Tongue (tissue), 3 donors: ENCODE measurements at places on chromosomes 13 and 19. TPM values are rescaled to one million over a fixed set of nuclear protein-coding genes. Genes with fewer than 3 reads are reported as not detected.

- peak; percentile 85 for DNase-seq
Observed at GRCh38 chr13:29441306-29441705, 154.2 kb downstream of the SLC7A1 start.

GRCh38 chr13:28559636-28560259, 64.8 kb upstream of the FLT1 start:
- no peak for DNase-seq

DNA sequence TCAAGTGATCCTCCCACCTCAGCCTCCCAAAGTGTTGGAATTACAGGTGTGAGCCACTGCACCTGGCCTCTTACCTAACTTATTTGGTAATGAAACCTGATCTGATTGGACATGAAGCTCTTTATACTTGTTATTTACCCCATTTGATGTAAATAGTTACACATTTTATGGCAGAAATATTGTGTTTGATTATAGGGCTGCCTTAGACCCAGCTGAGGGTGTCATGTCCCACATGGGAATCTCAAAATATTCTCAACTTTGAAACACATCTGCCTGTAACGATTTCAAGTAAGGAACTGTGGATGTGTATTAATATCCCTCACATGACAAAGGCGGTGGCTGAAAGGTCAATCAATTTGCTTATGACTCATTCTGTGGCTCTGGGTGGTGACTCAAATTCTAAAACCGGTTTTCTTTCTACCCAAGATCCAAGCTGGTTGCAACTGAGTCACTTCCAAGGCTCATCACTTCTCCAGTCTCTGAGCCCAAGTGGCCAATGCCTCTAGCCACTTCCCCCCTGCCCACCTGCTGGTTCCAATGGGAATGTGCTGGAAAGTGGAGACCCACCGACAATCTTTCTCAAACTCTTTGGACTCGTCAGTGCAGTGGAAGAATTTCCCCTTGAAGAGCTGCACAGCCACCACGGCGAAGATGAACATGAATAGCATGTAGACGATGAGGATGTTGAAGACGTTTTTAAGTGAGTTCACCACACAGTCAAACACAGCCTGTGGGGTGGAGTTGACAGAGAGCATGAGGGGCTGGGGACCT, 110.9 kb downstream of the IER2 start:
- DNase-seq = no peak

GRCh38 chr19:50461066-50461875, 15.0 kb upstream of the EMC10 start:
- peak; percentile 75 for DNase-seq

GRCh38 chr13:24723206-24723605, 40.8 kb upstream of the RNF17 start:
- DNase-seq = no peak

- DNase-seq = no peak
Observed at GRCh38 chr13:74090397-74090796, 43.8 kb downstream of the KLF12 start.

GRCh38 chr19:54882758-54883157, 8.7 kb downstream of the FCAR start:
- no peak for DNase-seq

GRCh38 chr19:17424743-17425365, 5.0 kb downstream of the MVB12A start:
- DNase-seq = peak; percentile 59

GRCh38 chr13:42709276-42709675, 72.1 kb upstream of the FAM216B start:
- DNase-seq = no peak

DNA sequence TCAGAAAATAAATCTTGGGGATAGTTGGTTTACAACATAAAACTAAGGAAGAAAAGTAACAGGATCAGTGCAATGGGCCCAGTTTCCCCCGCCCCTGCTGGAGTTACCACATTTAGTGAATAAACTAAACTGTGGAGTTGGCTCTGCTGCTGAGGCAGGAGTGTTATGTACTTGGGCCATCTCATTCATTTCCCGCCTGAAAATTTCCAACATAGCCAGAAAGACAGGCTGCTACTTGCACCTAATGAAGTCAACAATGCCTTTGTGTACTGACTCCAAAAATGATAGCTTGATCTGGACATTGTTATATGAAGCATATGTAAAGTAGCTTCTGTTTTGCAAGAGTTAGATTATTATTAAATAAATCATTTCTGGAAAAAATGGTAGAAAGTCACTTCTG, 7.9 kb upstream of the RNASEH2B start:
- no peak for DNase-seq

DNA sequence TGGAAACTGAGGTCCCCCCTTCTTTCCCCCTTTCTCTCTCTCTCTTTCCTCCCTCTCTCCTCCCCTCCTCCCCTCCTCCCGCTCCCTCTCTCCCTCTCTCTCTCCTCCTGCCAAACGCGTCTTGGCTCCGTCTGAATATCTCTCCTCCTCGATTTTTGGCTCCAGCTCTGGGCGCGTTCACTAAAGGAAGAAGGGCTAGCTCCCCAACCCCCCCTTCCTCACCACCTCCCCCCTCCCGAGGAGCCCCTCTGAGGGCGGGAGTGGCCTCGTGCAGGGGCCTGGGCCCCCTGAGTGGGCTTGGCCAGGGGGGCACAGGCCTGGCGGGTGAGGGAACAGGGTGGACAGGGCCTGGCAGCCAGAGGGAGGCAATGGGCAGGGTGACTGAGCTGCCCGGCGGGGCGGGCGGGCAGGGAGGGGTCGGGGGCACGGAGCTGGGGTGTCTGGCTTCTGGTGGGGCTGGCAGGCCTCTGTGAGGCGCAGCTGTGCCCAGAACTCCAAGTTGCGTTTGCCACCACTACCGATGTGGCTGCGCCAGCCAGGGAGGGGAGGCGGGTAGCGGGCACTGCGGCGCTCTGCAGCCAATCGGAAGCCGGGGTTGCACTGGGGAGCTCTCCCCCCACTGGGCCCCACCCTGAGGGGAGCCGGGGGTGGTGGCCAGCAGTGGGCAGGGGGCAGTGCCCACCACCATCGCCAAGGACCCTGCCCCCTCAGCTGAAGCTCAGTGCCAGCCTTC, 7.1 kb downstream of the NFIX start:
- DNase-seq = peak; percentile 97

DNA sequence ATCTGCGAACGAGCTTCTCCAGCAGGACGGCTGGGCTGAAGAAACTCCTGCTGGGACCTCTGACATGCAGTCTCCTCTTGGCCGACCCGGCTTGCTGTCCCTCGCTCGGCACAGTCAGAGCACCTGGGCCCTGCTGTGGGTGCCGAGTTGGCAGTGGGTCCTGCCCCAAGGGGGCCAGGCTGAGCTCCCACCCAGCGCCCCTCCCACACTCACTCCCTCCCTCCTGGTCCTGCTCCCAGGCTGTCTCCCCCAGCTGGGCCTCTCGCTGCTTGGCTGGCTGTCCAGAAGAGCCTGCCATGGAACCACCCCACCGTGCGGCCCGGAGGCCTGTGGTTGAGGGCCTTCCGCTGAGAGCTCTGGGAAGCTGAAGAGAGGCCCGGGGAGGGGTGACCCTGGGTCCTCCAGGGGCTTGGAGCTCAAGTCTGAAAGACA, 6.0 kb downstream of the AKT2 start:
- peak; percentile 91 for DNase-seq

DNA sequence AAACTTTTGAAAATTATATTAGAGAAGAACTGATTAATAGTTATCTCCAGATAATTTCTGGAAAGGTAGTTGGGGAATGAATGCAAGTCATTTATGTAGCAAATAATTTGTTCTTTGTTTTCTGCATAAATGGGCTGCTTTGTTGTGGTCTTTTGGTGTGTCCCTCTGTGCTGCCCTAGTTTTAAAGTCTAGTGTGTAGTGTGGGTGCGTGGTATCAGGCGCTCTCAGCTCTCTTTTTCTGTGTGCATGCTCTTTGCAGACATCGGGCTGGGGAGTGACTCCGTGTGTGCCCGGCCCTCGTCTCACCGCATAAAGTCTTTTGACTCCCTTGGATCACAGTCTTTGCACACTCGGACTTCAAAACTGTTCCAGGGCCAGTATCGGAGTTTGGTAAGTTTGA, 94.5 kb downstream of the ARHGEF7 start:
- no peak for DNase-seq

GRCh38 chr19:34489175-34489574, 7.6 kb downstream of the WTIP start:
- DNase-seq = no peak

DNA sequence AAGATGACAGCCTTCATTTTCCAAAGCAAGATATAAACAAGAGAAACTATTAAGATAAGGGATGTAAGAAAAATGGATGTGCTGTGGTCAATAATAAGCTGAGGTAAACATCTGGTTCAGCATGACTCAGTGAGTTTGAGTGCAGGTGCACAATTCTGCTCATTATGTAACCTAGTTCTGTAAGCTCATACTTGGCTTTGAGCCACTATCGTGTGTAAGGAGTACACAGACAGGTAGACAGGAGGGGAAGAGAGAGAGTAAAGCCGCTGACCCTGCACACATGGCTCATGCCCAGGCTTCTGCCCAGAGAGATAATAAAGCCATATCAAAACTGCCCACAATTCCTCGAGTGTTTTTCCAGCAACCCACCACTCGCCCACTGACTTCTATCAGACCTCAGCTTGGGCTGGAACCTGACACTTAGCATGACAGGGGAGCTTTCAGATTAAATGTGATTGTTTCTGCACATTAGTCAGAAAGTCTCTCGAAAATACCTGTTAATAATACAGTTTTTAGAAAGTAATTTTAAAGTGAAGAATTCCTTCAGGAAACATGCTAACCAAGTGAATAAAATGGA, 51.7 kb downstream of the ZNF91 start:
- peak; percentile 2 for DNase-seq

- DNase-seq = no peak
Observed at GRCh38 chr13:61884830-61885229, 469.2 kb upstream of the PCDH20 start.

DNA sequence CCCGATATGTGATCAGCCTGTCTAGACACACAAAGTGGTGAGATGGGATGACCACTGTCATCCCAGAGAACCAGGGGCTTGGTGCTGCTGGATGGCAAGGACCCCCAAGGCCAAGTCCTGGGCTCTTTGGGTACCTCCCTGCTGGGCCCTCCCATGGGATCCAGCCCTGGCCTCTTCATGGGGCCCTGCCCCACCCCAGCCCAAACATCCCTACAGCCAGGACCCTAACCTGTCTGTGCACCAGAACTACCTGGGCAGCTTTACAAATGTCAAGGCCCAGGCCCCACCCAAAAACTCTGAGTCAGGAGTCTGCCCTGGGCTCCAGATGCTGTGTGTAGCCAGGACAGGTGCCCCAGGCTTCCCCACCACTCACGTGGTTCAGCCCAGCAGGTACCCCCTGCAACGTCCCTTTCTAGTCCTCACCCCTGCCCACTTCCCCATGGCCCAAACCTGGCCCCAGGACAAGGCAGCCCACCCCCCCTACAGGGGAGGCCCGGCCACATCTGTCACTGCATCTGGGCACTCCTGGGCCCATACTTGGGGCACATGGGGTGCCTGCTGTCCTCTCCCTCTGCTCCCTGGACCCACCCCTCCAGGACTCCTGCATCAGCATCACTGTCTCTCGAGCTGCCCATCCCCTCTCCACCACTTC, 233.5 kb downstream of the TUBA3C start:
- DNase-seq = no peak

DNA sequence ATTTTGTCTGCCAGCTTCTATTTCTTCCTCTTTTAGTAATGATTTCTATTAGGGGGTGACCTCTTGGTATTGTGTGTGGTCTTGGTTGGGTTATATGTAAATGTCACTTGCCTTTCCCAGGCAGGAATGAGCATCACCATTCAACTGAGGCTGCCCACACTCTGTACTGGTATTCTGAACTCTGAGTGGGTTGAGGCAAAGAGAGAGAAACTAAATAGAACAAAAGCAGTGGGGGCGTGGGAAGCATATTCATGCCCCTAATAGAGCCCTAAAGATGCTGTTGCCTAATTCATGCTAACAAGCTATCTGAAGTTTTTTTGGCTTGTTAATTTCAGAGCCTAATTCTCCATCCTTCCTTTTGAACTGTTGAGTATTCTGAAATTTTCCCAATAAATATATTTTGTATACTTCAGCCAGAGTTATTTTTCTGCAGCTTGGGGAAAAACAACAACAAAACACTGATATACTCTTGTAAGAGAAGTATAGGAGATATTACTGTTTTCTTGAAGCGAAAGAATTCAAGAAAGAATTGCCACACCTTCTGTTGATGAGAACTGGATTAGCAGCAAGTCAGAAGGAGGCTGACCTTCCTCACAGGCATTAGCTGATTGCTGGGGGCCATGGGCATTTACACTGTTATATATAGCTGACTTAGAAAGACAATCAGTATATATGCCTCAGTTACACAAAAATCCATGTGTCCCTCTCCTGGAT, 315.8 kb upstream of the KLF12 start:
- no peak for DNase-seq

GRCh38 chr13:99431927-99432608, 69.2 kb upstream of the TM9SF2 start:
- peak; percentile 14 for DNase-seq

GRCh38 chr19:8487137-8487851, 15.1 kb downstream of the PRAM1 start:
- no peak for DNase-seq

GRCh38 chr13:62092949-62093348, 677.3 kb upstream of the PCDH20 start:
- DNase-seq = no peak

- DNase-seq = no peak
Observed at GRCh38 chr13:112981451-112981850, 12.4 kb downstream of the MCF2L start.

GRCh38 chr13:39415008-39415802, 187.8 kb downstream of the LHFPL6 start:
- peak; percentile 91 for DNase-seq

The NHLRC3 gene
- 45.2 TPM for total RNA-seq

The HIF3A gene
- total RNA-seq = 219 TPM

The SERPINE3 gene
- total RNA-seq = not detected

The TMEM238 gene
- 4.2 TPM for total RNA-seq

The LILRA1 gene
- 0.51 TPM for total RNA-seq

The ANKRD24 gene
- 0.82 TPM for total RNA-seq

The THSD8 gene
- not detected for total RNA-seq

The ZNF66 gene
- 8.4 TPM for total RNA-seq

The MIR17HG gene
- total RNA-seq = 8.6 TPM

The DKKL1 gene
- total RNA-seq = not detected

The RASA3 gene
- total RNA-seq = 23.7 TPM

The SLC6A16 gene
- 0.51 TPM for total RNA-seq
